ENCODE measurements at places on chromosomes 1 and 21.
A peak's percentile ranks its signal among the peaks of the same experiment; 100 is the strongest.

GRCh38 chr1:115669886-115670285 lies 28.1 kb downstream of the VANGL1 start:
- DNase-seq = peak; percentile 32

DNA sequence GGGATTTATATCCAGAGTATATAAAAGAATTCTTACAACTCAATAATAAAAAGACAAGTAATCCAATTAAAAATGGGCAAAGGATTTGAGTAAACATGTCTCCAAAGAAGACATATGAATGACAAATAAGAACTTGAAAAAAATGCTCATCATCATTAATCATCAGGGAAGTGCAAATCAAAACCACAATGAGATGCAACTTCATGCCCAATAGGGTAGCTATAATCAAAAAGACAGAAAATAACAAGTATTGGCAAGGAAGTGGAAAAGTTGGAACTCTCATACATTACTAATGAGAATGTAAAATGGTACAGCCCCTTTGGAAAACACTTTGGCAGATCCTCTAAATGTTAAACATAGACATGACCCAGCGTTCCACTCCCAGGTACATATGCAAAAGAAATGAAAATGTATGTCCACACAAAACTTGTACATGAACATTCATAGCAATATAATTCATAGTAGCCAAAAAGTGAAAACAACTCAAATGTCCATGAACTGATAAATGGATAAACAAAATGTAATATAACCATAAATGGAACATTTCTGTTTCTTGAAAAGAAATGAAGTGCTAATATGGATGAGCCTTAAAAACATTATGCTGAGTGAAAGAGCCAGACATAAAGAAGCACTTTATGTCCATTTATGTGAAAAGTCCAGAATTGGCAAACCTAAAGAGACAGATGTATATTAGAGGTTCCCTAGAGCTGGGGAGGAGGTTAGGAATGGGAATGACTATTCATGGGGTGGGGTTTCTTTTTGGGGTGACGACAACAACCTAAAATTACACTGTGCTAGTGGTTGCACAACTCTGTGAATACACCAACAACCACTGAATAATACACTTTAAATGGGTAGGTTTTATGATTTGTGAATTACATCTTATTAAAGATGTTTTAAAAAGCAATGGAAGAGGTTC lies 259.7 kb downstream of the RHOU start:
- no peak for DNase-seq

GRCh38 chr21:36860736-36861594 lies 105.5 kb downstream of the HLCS start:
- DNase-seq = peak; percentile 34

- DNase-seq = peak; percentile 78
Observed at GRCh38 chr1:93021539-93022134, 57.4 kb upstream of the MTF2 start.

GRCh38 chr1:58469016-58469415 lies 77.5 kb downstream of the OMA1 start:
- no peak for DNase-seq

GRCh38 chr1:156513185-156513584 lies 12.6 kb upstream of the MEF2D start:
- peak; percentile 44 for DNase-seq

DNA sequence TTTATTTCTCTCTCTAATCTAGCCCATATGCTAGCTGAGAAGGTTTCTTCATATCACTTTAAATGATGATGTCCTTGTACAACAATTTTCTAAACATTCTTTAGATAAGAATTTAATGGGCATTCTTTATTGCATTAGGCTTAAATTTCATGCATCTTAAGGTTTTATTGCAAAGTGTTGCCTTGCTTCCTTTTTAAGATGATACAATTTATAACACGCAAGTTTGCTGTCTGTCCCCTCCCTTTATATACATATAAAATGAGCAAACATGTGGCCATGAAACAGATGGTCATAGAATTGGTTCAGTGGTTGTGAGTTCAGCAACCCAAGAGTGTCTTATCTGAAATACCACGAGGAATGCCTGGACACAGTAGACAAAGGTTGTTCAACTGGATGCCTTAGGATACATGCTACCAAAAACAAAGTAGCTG lies 12.1 kb downstream of the NBPF3 start:
- peak; percentile 63 for DNase-seq

- no peak for DNase-seq
Observed at GRCh38 chr1:222123111-222123510, 381.2 kb upstream of the DUSP10 start.

GRCh38 chr1:229066591-229066990 lies 204.3 kb upstream of the RAB4A start:
- no peak for DNase-seq

DNA sequence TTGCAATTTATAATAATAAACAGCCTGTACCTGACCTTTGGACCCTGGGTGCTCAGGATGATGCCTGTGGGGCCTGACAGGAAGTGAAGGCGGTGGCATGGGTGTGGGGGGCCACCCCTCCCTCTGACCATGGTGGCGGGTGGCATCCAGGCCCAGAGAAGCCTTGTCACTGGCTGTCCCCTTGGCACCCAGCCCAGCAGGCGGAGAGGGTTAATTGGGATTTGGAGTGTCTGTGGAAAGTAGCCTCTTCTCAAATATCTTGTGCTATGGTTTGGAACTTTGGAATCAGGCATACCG lies 20.5 kb downstream of the SOX13 start:
- DNase-seq = no peak

- peak; percentile 93 for DNase-seq
Observed at GRCh38 chr1:159752135-159752580, 28.6 kb upstream of the DUSP23 start.

GRCh38 chr1:227733309-227733705 lies 1.8 kb downstream of the JMJD4 start:
- DNase-seq = no peak

DNA sequence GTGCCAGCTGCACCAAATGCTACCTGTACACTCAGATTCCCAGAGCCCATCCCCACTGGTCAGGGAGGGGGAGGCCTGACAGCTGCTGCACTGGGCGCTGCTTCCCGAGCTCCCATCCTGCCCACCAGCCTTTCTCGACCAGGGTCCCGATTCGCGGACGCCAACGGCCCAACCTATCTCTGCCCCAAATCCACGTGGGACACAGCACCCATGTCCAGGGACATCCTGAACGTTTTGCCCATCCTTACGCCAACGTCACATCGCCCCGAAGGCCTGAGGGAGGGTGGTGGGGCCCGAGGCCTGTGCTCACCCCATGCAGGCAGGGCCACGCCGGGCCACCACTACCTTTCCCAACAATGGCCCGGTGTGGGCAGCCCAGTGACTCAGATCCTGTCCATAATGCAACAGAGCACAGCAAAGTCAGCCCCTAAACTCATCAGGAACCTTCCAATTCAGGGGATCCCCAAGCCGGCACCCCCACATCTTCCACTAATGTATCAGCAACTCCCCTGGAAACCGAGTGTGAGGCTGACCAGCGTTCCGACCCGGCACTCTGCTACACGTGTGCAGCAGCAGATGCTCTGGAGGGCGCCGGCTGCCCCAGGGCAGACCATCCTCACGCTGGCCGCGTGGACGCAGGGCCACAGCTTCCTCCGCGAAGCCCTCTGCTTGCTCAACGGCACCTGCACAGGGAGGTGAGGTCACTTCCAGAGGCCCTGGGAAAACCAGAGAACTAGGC lies 11.3 kb upstream of the TMEM240 start:
- DNase-seq = no peak

- DNase-seq = no peak
Observed at GRCh38 chr1:223001653-223002634, 141.1 kb downstream of the TLR5 start.

DNA sequence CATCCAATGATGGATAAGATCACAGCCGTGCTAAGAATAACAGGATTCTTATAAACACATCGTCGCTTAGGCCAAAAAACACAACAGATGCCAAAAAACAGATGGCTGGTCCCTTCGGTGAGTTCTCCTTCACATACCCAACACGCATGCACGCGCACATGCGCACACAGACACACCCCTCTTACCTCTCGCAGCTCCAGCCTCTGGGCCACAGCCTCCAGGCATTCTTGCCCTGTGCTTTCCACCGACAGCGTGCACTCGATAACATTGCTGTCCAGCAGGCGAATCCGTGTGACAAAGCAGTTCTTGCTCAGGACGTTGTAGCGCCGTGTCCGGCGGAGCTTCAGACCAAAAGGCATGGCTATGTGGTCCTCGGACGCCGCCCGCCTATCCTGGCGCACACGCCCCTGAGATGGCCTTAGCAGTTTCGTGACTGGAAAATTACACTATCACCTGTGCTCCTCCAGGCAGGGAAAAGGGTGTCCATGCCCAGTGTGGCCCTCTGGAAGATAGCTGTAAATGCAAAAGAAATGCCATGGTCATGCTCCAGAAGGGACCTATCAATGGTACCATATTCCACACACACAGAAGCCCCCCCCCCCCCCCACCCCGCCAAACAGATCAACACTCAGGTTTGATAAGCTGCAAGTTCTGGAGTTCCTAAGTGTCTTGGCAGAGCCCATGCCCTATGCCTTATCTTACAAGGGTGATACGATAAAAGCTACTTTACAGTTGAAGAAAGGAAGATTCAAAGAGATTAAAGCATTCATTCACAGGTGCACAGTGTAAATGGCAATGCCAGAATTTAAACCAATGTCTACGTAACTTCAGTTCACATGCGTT lies 86.7 kb downstream of the PTPN14 start:
- DNase-seq = no peak

- no peak for DNase-seq
Observed at GRCh38 chr1:42737257-42737656, 2.8 kb downstream of the CLDN19 start.
